ENCODE measurements at places on chromosomes 5 and 9.

GRCh38 chr9:81182431-81182830, 506.9 kb downstream of the TLE1 start:
- no peak for DNase-seq

- peak; percentile 6 for DNase-seq
These were observed 402 bp downstream of the BRD8 start for GRCh38 chr5:138177941-138178515.

GRCh38 chr5:38393636-38394035, 135.3 kb downstream of the EGFLAM start:
- no peak for DNase-seq

GRCh38 chr5:58121391-58121790, 338.5 kb downstream of the PLK2 start:
- peak; percentile 38 for DNase-seq

DNA sequence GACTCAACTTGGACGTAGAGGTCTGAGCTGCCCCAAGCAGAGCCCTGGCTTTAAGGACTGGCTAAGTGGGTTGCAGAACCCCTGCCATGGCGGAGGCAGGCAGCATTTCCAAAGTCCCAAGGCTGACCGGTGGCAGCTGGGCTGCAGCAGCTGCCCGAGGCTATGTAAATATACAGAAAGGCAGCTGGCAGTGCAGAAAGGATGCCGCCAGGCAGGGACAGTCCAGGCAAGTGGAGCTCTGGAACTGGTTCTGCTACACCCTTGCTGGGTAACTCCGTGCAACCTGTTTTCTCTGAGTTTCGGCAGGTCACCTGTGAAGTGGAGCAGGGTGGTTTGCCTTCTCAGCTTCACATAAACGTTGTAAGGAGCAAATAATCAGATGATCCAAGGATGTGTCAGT, 46.0 kb downstream of the SHB start:
- peak; percentile 59 for DNase-seq
